ENCODE measurements at places on chromosomes 4 and X.

DNA sequence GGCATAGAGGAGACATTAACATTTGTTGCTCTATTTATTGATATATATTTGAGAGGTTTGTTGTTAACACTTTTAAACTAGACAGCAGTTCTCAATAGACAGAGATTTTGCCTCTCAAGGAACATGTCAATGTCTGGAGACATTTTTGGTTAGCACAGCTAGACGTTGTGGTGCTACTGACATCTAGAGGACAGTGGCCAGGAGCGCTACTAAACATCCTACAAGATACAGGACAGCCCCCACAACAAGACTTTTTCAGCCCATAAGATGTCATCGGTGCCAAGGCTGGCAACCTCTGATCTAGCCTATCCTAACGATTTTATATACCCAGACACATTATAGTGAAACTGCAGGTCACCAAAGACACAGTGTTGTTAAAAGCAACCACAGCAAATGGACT, 18.4 kb upstream of the CTSO start:
- peak; percentile 46 for DNase-seq

GRCh38 chrX:50536955-50537354, 66.3 kb upstream of the DGKK start:
- peak; percentile 48 for DNase-seq

DNA sequence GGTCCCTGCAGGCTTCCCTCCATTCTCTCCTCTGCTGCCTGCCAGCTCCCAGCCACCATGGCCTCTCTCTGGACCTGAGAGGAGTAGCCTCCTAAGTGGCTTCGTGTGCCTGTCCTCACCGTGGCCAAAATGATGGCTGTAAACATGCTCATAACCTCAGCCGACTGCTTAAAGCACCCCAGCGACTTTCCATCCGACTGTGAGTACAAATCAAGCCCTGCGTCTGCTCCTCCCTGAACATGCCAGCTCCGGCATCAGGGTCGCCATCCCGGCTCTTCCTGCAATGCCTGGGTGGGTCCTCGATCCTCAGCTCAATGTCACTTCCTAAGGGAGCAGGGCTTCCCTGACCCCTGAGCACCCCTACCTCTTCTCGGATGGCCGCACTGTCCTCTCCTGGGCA, 3.3 kb upstream of the SORCS2 start:
- no peak for DNase-seq

GRCh38 chrX:76555816-76556215, 128.3 kb downstream of the MAGEE1 start:
- peak; percentile 75 for DNase-seq

- DNase-seq = no peak
These were observed 56.4 kb downstream of the FBXW7 start for GRCh38 chr4:152479428-152480026.

- no peak for DNase-seq
These were observed 50.8 kb downstream of the TMEM165 start for GRCh38 chr4:55446578-55446922.

GRCh38 chrX:144531877-144532276, 648.0 kb downstream of the UBE2NL start:
- DNase-seq = no peak

DNA sequence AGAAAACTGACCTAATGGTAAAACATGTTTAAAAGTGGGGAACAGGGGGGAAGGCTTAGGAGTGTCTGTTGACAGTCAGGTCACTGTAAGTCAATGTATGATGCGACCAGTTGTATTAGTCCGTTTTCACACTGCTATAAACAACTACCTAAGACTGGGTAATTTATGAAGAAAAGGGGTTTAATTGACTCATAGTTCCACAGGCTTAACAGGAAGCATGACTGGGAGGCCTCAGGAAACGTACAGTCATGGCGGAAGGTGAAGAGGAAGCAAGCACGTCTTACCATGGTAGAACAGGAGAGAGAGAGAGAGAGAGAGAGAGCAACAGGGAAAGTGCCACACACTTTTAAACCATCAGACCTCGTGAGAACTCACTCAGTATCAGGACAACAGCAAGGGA, 13.0 kb upstream of the PLAC1 start:
- peak; percentile 23 for DNase-seq

GRCh38 chr4:98573791-98574190, 84.6 kb downstream of the TSPAN5 start:
- DNase-seq = no peak

DNA sequence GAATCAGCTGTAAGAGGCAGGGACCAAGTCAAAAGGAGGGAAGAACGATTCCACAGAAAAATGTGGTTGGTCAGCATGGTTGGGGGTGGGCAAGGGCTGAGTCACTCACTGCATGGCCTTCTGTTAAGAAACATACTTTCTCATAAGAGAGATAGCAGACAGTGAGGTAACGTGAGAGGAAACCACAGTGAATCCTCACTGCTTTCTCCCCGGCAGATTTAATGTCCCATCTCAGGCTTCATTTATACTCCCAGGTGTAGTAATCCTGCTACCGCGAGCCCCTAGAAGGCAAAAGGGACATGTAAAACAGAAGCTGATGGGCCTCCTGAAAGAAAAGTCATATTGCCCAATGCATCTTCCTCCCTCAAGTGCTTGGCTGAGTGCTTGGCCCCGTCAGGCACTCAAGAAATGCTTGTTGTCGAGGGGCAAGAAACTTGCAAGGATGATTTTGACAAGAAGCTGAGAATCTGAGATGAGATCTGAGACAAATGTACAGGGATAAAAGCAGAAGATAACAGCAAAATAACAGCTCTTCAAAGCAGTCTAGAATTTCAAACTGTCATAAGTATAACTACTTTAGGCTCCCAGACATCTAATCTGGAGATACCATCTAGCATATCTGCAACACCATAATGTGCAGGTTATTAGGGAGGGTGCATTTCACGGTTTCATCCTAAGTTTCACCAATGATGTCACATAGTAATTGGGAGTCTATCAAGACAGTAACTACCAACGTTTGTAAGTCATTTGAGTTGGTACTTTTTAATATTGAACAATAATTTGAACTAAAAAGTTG, 40.2 kb downstream of the SH3KBP1 start:
- DNase-seq = peak; percentile 69

DNA sequence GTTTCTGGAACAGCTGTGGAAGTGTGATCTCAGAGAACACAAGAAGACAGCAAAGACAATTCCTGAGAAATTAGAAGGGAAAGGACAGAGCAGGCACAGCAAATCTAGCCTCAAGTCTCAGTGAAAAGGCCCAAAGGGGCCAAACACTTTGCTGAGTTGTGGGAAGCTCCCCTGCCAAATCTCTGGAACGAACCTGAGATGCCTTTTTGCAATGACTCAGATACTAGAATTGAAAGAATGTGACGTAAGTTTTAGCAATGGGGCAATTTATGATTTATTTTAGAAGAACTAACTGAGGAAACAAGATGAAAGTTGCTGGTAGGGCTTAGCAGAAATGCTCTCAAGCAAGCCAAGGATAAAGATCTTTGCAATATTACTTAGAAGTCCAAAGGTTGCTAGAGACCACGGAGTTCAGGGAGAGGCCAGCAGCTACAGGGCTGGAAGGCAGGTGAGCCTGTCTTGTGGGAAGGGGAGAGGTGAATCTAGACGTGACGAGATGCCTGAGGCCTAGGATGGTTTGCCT, 92.8 kb downstream of the AMELX start:
- no peak for DNase-seq

DNA sequence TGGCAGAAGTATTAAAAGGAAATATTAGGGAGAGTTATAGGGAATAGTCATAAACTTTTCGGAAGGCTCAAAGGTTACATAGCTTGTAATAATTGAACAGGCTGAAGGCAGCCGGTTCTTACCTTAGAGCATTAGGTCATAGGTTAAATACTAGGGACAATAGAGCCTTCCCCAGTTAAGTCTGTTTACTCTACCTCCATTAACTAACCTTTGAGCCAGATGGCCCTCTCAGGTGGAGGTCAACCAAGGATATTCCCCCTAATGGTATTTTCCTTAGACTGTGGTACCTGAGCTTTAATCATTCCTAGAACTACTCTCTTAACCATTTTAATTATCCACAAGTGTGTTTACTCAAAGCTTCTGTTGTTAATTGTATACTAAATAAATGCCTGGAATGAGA, 920.9 kb upstream of the PABPC4L start:
- no peak for DNase-seq

DNA sequence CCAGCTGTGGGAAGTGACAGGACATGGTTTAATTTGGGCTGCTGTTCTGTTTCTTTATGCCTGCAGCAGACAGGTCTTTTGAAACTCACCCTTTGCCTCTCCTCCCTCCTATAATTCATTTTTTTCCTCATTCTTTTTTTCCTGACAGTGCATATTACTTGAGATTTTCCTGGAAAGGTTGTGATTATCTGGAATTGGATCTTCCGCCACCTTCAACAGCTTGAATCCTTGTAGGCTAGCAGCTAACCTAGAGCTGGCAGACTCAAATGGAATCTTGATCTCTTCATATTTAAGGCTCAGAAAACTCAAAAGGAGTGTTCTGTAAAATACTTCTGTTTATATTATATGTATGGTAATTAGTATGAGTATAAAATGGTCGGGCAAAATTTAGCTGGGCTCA, 49.3 kb upstream of the CLCN4 start:
- DNase-seq = no peak

DNA sequence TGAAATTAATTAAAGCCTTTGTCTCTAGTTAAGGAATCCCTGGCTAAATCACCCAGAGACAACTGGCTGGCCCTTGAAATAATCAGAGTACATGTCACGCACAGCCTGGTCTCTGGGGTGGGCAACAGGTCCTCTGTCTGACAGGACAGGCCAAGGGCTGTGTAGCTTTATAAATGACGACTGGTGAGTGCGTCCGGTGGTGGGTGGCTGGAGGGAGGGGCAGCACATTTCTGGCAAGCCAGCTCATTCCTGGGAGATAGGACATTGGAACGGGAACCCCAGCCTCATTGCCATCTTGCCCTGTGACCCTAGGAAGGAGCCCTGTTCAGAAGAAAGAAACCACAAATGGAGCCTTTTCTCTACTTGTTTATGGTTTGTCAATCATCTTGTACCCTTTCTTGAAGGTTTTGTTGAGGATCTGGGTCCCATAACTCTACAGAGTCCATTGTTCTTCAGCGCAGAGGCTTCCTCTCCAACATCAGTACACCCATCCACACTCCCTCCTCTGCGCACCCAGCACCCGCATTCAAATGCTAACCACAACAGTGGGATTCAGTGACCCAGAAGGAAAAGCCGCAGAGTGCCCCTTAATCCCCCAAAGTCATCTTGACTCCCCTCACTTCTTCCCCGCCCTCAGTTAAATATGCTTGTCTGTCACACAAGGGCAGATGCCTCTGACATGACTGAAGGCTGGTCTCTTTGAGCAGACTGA, 368.1 kb downstream of the UNC5C start:
- no peak for DNase-seq

- no peak for DNase-seq
These were observed 120.4 kb downstream of the ARAP2 start for GRCh38 chr4:36123906-36124305.

DNA sequence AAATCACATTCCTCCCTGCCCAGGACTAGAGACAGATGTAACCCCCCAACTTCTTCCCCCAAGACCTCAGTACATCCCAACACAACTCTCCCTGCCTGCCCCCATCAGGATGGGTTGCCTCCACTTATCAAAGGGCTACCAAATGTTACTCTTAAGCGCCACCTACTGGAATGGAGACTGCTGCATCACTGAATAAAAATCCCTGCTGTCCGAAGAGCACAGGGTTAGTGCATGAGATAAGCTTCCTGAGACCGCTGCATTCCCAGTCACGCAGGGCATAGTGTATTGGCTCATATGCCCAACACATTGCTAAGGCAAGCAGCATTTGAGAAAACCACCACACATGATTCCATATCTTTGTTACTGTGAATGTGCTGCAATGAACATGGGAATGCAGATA, 544.5 kb downstream of the PPP4R3C start:
- peak; percentile 43 for DNase-seq

DNA sequence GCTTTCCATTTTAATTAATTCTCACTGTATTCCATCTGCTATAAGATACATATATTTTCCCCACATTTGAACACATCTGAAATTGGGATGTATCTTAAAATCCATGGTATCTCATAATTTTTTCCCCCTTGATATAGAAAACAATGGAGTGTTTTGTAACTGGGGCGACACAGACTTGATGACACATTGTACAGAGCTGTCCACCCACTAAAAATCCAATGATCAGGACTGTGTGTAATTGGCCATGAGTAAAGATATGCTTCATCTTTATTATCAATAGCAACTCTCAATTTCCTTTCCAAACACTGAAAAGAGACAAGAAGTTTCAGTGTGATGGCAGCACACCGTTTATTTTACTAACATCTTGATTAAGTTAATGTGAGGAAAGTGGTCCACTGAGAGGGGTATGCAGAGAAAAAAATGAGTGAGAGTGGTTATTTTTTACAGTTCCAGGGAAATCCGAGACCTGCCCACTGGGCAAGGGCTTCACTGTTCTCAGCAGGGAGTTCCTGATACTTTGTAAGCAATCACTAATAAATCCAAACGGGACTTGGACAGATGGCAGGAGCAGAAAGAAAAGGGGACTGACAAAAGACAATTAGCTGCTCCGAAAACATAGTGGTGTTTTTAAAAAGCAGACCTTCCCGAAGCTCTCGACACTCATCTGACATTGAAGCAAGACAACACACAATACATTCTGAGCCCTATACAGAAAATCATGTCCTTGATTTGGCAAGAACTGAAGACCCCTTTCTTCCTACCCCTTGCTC, 149.4 kb downstream of the TSPAN5 start:
- no peak for DNase-seq

DNA sequence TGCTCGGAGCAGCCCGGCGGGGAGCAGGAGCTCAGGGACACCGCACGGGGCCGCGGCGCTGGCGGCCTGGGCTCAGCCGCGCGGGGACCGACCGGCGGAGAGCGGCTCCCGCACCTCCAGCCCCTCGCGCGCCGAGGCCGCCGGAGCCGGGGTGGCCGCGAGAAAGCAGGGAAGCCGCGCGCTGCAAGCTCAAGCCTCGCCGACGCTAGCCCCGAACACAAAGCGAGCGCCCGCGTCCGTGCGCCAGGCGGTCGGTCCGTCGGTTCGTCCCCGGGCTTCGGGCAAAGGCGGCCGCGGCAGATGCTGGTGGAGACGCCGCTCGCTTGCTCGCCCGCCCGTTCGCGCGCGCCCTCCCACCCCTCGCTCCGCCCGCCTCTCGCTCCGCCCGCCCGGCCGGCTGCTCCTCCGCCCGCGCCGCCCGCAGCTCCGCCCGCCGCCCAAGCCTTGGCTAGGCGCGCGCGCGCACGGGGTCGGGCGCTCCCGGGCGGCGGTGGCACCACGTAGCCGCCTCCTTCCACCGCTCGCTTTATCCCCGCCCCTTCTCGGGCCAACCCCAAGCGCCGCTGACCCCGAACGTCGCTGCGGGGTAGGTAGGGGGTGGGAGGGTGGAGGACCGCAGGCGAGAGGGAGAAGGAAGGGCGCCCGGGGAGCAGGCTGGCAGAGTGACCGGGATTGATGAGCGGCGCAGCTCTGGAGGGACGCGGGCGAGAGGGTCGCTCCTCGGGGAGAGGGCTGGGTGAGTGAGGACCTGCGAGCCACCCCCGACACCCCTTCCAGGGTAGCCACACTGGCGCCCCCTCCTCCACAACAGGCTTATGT, at the start of gene TSPAN5:
Gene TSPAN5, minus strand, starts transcription at position 325 of the 819 bp plus-strand sequence.
- DNase-seq = peak; percentile 77

DNA sequence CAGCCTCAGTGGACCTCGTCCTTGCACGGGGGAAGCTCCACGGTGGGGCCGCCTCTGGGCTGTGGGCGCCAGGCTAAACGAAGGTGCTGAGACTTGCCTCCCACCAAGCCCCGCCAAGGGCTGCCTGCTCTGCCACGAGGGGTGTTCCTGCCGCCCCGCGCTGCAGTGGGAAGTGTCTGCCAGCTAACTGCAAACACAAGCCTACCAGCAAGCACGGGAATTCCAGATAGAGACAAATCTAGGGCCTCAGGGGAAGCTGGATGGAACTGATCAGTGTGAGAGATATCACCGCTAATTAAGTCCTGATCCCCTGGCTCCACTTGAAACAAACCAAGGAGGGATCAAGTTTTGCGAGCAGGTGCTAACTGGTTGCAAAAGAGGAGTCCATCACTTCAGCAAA, 181.6 kb upstream of the LEF1 start:
- no peak for DNase-seq
